ENCODE measurements at places on chromosomes 16 and 17.

DNA sequence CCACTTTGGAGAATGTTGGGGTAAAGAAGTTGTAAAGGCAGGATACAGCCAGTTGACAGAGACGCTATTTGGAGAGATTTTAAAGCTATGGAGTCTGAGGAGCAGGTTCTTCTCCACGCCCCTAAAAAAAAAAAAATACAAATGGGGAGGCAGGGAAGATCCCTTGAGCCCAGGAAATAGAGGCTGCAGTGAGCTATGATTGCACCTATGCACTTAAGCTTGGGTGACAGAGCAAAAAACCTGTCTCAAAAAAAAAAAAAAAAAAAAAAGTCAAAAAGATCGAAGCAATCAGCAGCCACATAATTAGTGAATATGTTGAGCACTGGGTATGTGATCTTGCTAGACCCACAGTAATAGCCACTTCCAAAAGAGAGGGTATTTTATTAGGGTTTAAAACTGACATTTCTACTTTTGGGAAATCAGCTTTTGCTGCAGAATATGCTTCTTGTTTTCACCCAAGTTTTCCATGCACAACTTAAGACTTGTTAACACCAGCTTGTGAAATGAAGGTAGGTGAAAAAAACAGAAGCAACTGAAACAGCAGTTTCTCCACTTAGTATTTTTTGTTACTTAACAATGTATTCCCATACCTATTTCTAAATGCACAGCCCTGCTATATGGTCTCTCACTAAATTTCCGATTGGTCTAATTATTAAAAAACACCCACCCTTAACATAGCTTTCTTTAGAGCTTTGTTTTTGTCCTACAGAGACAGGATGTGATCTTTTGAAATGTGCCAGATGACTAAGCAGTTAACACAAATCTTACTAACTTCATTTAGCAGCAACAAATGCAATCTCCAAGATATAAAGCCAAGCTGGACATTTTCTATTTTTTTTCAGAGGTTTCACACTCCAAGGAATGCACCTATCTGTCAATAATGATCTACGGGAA lies 2.5 kb upstream of the ARL6IP1 start:
- DNase-seq, result no peak

DNA sequence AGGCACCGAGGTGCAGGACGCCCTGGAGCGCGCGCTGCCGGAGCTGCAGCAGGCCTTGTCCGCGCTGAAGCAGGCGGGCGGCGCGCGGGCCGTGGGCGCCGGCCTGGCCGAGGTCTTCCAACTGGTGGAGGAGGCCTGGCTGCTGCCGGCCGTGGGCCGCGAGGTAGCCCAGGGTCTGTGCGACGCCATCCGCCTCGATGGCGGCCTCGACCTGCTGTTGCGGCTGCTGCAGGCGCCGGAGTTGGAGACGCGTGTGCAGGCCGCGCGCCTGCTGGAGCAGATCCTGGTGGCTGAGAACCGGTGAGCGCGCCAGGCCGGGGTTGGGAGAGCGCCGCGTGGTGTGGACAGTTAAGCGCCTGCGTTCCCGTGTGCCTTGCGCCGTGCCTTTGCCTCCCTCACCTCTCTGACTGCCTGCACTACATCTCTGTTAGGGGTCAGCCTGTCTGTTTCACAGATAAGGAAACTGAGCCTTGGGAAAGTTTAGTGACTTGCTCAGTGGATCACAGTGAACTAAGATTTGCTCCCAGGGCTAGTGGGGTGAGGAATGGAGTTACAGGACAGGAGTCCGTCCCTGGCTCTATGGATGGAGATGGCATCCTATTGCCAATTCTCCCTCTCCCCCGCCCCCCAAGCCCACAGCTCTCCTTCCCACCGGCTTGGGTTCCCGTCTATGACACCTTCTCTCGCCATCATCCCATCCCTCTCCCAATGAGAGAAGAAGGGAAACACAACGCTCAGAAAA lies 880 bp downstream of the SARM1 start:
- no peak for DNase-seq

DNA sequence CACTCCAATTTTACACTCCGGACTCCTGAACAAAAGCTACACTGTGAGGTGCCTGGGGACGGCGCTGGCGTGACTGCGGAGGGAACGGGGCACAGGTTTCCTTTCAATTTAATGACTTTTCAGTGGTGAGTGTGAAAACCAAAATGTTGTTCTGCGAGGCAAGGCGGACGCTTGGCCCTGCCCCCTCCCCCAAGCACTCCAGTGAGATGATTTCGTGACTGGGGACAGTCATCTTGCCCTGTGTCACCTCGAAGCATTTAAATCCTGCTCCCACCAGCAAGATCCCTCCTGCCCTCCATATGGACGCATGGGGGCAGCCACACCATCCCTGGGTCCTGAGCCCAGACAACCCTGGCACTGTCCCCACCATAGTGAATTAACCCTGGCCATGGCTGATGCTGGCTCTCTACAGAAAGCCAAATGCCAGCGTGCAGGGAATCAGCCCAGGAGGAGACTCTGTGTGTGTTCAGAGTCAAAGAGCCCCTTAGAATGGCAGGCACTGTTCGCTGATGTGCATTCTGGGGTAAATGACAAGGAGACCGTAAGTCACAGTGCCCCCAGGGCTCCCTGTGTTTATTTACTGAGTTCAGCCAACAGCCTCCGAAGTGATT lies 41.0 kb downstream of the C16orf95 start:
- DNase-seq, result no peak

GRCh38 chr16:25118851-25119578 lies 7.5 kb downstream of the LCMT1 start:
- DNase-seq, result no peak

GRCh38 chr17:39001703-39002637 lies 34.8 kb upstream of the FBXO47 start:
- no peak for DNase-seq

DNA sequence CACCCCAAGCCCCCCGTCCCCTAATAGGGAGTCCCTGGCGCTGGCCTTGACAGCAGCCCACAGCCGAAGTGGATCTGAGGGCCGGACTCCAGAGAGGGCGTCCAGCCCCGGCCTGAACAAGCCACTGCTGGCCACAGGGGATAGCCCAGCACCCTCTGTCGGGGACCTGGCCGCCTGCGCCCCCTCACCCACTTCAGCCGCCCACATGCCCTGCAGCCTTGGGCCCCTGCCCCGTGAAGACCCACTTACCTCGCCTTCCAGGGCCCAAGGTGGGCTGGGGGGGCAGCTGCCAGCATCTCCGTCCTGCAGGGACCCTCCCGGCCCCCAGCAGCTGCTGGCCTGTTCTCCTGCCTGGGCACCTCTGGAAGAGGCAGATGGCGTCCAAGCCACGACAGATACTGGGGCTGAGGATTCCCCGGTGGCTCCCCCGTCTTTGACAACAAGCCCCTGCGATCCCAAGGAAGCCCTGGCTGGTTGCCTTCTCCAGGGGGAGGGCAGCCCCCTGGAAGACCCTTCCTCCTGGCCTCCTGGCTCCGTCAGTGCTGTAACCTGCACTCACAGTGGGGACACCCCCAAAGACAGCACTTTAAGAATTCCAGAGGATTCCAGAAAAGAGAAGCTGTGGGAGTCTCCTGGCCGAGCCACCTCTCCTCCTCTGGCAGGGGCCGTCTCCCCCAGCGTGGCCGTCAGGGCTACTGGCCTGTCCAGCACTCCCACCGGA lies 19.3 kb upstream of the ZFPM1 start:
- no peak for DNase-seq

DNA sequence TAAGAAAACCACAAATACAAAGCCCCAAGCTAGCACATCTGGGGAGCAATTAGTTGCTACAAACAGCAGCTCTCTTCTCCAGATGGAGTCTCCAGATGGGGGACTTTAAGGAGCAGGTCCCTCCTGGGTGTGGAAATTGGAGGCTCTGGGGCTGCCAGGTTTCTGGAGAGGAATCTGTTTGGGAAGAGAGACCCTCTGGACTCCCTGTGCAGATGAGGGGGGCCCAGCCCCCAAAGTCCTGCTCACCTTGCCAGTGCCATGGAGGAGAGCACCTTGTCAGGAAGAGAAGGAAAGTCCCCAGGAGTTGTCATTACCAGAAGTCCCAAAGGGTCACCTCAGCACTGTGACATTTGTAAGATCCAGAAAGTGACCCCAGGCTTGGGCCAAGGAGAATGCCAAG lies 14.8 kb downstream of the TEKT5 start:
- no peak for DNase-seq

GRCh38 chr17:50283246-50283645 lies 9.0 kb downstream of the TMEM92 start:
- DNase-seq, result no peak

DNA sequence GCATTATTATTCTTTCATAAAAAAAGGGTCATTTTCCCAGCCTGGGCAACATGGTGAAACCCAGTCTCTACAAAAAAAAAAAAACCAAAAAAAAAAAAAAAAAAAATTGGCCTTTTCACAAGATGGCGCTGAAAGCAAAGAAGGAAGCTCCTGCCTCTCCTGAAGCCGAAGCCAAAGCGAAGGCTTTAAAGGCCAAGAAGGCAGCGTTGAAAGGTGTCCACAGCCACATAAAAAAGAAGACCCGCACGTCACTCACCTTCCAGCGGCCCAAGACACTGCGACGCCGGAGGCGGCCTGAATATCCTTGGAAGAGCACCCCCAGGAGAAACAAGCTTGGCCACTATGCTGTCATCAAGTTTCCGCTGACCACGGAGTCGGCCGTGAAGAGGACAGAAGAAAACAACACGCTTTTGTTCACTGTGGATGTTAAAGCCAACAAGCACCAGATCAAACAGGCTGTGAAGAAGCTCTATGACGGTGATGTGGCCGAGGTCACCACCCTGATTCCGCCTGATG lies 4.9 kb upstream of the PGAP6 start:
- no peak for DNase-seq

GRCh38 chr16:85386467-85387170 lies 226.5 kb upstream of the GSE1 start:
- DNase-seq, result no peak

DNA sequence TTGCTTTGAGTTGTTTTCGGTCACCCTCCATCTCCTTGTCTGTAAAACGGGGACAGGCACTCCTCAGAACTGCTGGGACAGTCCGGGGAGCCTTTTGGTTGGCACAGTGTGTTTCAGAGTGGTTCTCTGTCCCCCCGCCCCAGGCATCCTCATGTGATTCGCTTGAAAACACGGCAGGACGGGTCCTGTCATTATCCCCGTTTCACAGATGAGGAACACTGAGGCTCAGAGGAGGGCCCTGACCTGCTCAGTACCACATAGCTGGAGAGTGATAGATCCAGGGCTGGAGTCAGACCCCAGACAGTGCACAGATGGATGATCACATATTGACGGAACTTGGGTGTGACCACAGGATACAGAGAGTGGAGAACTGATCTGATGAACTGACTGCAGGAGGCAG lies 13.5 kb upstream of the ADGRG1 start:
- DNase-seq, result no peak

GRCh38 chr16:86730086-86730485 lies 151.7 kb downstream of the FOXL1 start:
- DNase-seq, result no peak

DNA sequence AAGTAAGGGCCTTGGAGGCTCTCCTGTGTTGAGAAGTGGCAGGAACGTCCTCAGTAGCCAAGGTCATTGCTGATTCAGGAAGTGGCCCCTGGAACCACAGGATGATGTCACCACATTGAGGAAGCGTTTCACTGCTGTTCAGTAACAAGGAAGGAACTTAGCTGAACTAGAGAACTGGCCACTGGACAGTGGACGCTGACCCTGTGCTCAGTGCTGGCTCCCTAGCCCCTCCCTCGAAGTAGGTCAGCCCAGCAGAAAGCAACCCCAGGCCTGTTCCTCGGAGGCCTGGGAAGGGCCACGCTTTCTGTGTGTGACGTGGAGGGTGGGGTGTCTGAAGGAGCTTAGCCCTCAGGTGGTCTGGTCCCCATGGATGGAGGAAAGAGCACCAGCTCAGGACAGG lies 58.3 kb downstream of the B9D1 start:
- DNase-seq, result no peak

DNA sequence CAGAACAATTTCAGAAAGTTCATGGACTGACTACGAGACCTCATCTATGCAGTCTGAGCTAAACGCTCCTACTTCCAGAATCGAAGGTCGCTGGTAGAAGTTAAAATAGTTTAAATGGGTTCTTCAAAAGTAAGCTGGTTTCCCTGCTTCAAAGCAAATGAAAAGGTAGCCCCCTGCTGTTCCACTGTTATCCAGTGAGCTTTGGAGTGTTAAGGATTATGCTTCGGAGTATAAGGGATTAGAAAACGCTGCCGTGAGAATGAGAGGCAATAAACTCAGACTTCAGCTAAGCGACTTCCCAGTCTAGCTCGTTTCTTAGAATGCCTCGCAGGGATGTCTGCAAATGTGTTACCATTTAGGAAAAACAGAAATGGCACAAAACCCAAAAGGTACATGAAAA lies 12.4 kb downstream of the MLYCD start:
- no peak for DNase-seq

DNA sequence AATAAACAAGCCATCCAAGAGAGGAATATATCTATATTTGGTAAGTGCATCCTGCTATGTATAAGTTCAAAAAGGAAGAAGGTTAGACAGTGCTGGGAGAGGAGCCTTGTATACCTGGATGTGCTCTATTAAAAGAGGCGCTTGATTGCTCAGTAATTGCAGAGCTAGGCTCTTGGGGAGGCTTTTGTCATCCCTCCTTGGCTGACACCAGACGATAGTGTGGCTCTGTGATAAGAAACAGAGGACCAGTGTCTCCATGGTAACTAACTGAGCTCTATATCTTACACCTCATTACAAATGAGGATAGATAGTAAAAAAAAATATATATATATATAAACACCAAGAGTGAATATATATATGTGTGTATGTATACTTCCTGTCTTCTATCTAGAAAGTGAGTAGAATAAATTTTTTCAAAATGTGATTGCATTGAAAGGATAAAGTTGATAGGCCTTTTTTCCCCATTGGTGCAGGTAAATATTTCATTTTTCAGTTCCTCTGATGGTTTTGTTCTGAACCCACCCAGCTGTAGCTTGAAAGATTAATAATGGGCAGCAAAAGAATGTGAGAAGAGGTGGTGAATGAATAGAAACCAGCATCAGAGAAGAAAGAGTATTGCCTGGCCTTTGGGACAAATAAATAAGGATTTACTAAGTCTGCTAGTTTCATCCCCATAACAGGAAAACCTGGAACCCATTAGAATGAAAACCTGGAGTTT lies 303.7 kb downstream of the ZFHX3 start:
- no peak for DNase-seq

GRCh38 chr17:74994440-74994839 lies 7.0 kb downstream of the CDR2L start:
- DNase-seq, result no peak

GRCh38 chr17:80439499-80439898 lies 24.5 kb downstream of the ENDOV start:
- DNase-seq, result no peak

DNA sequence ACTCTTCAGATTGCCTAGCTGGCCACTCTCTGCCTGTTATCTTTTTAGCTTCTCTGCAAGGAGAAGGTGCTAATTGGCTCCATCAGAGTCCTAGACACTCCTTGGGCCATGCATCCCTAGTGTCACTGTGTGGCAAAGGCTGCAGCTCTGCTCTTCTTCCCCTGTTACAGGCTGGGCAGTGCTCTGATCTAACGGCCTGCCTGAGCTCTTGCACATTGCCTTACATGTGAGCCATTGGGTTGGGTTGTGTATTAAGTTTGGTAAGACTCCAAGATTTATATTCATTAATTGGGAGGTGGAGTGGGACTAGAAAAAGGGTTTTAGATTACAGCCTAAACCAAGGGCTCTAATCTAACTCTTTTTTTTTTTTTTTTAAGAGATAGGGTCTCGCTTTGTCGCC lies 23.0 kb upstream of the SYT17 start:
- DNase-seq, result no peak

All from left renal cortex interstitium (tissue), 4 donors.